ENCODE measurements at places on chromosomes 4 and X.

GRCh38 chr4:2768124-2768523 lies 12.0 kb upstream of the TNIP2 start:
- DNase-seq: no peak

GRCh38 chr4:77617203-77617602 lies 11.6 kb downstream of the CXCL13 start:
- no peak for DNase-seq

DNA sequence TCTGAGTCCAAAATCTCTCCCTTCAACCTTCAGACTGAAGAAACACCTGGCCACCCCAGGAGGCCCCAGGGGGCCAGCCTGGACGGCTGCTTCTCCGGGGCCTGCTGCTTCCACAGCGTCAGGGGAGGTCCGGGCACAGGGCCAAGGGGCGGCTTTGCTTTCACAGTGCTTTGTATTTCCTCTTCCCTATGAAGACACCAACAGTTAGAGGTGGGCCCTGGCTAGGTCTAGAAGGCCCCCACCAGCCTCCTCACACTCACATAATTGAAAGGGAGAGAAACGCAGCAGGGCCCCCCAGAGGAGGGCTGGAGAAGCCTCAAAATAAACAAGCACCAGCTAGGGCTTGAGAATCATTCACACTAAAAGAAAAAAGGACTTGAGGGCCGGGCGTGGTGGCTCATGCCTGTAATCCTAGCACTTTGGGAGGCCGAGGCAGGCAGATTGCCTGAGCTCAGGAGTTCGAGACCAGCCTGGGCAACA lies 17.8 kb downstream of the SCD5 start:
- peak; percentile 93 for DNase-seq

GRCh38 chr4:14568351-14568750 lies 433.9 kb upstream of the CPEB2 start:
- no peak for DNase-seq

DNA sequence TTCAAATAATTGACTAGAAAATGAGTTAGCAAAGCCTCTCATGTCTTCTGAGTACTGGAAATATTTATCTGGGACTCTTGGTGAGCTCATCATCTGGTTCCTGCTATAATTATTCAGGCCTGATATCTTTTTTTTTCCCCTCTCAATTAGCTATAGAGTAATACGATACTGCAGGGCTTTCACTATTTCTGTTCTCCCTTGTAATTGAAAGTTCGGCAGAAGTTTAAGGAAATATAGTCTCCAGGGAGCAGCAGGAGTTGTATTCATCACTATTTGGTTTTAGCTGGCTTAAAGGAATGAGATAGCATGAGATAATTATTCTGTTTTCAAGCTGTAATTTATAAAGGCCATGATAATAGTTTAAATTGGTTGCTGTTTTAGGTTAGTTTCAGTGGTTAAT lies 378.6 kb upstream of the EPHA5 start:
- DNase-seq: no peak

- DNase-seq: no peak
These were observed 18.2 kb downstream of the IL13RA1 start for GRCh38 chrX:118745570-118745969.

- DNase-seq: no peak
These were observed 72.6 kb downstream of the INPP4B start for GRCh38 chr4:142773505-142773904.

GRCh38 chr4:186264660-186265059 lies 1.3 kb upstream of the F11 start:
- no peak for DNase-seq

DNA sequence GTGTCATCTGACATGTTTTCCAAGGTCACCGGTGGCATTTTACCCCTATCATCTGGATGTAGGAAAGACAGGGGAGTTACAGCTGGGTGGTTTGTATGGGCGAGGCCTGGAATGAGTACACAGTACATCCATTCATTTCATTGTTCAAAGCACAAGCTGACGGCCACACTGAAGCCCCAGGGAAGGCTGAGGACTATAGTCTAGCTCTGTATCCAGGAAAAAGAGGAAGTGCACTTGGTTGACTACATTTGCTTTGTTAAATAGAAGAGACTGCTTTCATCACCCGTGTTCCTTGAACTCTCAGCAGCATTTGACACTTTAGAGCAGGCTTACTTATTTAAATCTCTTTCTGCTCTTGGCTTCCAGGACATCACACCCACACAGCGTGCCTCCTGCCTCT lies 1041.0 kb upstream of the TENM3 start:
- no peak for DNase-seq

- no peak for DNase-seq
These were observed 16.4 kb downstream of the ARAP2 start for GRCh38 chr4:36227913-36228312.

- no peak for DNase-seq
These were observed 308.3 kb upstream of the HS3ST1 start for GRCh38 chr4:11736978-11737377.

GRCh38 chrX:20455001-20455400 lies 188.3 kb upstream of the RPS6KA3 start:
- no peak for DNase-seq

- DNase-seq: no peak
These were observed 48.8 kb downstream of the SEPTIN11 start for GRCh38 chr4:76998251-76998901.

- DNase-seq: no peak
These were observed 53.1 kb upstream of the TMEM33 start for GRCh38 chr4:41881981-41882624.

GRCh38 chrX:139881572-139881971 lies 51.3 kb downstream of the ATP11C start:
- no peak for DNase-seq

GRCh38 chrX:24168807-24169206 lies 19.3 kb downstream of the ZFX start:
- no peak for DNase-seq

GRCh38 chr4:112910109-112910736 lies 139.2 kb upstream of the ANK2 start:
- DNase-seq: peak; percentile 11

DNA sequence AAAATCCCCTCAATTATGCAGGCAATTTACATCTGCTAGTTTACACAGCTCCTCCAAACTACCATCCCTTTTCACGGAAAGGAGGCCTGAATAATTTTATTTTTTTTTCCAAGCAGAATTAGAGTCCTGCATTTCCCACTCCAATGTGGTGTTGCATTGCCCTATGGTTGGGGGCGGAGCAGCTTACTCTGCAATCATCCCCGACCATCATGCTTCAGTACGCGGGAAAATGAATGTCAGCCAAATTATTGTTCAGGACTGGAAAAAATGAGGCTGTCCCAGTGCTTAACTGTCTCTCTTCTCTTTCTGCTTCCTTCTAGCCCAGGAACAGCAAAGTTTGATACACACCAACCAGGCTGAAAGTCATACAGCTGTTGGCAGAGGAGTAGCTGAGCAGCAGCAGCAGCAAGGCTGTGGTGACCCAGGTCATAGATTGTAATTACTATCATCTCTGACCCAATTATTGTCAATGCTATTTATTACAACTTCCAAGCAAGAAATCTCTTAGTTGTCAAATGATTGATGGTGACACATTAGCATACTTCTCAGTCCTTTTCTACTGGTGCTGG lies 28.3 kb downstream of the MMRN1 start:
- DNase-seq: no peak

DNA sequence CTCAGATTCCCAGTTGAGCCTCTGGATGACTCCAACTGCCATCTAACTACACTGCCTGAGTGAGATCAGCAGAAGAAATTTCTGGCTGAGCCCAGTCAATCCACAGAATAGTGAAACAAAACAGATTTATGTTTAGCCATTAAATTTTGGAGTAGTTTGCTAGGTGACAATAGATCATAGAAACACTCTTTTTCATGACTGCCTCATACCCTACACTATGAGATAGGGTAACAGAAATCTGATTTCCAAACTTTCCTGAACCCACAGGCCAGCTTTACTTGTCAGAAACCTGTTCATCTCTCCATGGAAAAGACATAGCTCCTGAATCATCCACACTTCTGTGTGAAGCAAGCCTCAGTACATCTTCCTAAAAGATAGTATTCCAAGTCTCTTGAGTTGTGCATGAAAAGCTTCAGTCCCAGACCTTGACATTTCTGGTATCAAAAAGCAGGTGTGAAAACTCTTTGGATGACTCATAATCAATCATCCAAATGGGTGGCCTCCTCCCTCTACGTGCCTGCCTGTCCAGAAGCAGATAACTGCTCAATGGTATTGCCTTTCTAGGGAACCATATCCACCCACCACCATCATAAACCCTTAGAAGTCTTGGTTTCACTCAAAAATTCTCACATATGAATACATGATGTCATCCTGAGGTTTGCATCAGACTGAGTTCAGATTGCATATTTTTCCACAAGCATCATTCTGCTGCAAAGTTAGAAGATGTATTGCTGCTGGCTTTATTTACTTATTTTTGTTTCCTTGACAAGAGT lies 47.5 kb upstream of the RAP2C start:
- DNase-seq: no peak

- DNase-seq: no peak
These were observed 45.5 kb downstream of the PPP1R2C start for GRCh38 chrX:42732506-42732905.

DNA sequence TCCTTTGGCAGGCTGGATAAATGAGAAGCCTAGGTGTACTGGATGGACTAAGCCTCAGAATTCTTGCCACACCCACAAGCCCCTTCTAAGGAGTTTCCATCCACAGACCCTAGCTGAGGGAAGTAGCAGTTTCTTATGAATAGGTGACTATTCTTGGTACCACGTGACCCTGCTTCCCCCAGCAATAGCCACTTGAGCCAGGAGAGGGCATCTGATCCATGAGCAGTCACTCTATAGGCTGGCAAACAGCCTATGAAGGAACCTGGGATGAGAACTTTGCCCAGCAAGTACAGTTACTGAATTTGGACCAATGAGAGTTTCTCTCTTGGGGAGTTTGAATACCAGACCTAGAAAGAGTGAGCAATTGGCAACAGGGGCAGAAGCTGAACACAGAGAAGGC lies 84.0 kb downstream of the RTL9 start:
- peak; percentile 1 for DNase-seq

- no peak for DNase-seq
These were observed 123.1 kb upstream of the BOD1L1 start for GRCh38 chr4:13750594-13750993.

- no peak for DNase-seq
These were observed 30.2 kb downstream of the SMIM14 start for GRCh38 chr4:39608451-39608850.

DNA sequence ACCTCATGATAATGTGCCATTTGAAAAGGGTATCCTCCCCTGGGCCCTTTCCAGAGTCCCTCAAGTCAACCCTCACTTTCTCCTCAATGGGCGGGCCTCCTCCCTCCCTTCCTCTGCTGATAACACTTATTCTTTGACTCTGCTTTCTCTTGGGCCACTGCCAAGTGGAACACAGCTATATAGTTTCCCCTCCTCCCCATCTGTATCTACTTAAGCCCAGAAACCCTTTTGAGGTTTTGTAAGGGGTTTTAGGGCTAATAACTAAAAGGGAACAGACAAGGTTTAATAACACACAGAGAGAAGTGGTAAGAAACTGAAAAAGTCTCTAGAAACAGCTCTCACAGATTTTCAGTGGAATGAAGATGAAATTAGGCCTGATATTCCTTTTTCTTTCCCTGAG lies 116.7 kb downstream of the GPC3 start:
- DNase-seq: no peak

DNA sequence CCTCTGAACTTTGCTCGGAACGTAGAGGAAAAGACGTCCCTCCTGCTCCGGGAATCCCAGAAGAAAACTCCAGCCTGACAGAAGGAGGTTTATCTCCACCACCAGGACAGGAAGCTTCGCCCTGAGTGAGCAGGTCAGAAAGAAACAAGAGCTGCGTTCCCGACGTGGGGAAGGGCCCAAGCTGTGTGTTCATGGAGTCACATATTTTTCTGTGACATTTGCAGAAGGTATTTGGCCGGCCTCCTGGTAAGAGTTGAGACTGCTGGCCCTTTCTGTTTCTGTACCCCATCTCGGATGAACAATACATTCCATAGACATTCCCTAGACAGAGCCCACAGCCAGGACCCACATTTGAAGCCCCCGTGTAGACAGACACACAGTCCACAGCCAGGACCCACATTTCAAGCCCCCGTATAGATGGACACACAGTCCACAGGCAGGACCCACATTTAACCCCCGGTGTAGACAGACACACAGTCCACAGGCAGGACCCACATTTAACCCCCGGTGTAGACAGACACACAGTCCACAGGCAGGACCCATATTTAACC lies 230.8 kb downstream of the SHOX start:
- no peak for DNase-seq

DNA sequence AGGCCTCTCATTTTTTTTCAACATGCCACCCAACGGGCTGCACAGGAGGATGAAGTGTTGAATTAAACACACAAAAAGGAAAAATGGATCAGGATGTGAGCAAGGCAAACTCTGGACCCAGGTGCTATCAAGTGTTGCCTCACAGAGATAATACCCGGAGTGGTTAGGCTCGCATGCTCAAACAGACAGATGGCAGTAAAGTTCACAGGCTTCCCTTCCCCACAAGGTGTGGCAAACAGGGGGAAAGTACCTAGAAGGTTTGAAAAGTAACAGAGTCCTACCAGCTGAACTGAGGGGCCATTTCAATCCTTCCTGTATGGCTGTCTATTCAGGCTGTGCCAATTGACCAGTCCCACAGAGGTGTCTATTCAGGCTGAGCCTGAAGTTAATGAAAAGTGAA lies 123.9 kb upstream of the GC start:
- DNase-seq: no peak

DNA sequence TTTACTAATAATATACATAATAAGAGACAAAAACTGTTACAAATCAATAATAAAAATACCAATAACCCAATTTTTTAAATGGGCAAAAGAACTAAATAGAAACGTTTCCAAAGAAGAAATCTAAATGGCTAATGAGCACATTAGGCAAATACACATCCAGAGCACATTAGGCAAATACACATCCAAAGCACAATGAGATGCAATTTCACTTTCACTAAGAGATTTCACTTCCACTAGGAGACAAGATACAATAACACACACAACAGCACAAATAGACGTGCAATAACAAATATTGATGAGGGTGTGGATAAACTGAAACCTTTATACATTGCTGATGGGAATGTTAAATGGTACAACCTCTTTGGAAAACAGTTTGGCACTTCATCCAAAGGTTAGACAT lies 250.7 kb downstream of the ARAP2 start:
- DNase-seq: no peak

GRCh38 chrX:154600759-154601374 lies 15.9 kb downstream of the CTAG1A start:
- no peak for DNase-seq

DNA sequence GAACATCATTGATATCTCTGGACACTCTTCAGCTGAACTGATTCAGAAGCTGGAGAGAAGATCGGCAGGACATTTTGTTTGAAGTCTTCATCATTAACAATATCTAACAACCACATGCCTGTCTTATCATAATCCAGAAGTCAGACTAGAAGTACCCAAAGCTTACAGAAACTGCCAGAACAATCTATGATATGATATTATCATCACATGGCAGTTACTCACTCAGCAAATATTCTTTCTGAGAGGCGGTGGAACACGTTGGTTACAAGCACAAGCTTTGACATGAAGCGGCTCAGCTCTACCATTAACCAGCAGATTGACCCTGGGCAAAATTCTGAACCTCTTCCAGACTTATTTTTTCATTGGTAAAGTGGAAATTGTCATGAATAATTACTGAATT lies 69.4 kb upstream of the KIT start:
- no peak for DNase-seq

Data from NCI-H1105 (cell line).